ENCODE measurements at places on chromosomes 6 and 20.

DNA sequence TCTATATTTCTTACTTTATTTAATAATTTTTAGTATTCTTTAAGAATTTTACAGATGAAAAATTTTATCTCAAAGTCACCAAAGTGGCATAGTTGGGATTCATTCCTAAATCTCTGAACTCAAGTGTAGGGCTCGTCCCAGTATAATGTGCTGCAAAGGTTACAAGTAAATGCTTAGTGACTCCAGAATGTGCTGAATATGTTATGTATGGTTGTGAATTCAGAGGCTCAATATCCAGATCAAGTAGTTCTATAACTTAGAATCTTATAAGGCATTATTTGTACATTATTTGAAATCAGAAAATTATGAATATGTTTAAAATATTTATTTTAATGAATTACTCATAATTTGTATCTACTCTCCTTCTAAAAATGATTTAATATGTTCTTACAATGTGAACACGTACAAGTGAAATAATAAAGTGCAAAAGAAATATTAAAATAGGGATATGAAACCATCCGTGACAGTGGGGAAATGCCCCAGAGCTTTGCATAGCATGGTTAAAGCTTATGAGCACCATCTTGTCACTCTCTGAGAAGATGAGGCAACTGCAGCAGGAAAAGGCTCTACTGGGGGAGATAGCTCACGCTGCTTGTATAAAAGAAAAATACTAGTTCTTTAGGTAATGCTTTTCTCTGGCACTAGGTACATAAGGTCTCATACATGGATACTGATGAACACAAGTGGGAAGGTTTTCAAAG, 259.0 kb downstream of the FOXC1 start:
- no peak for DNase-seq

DNA sequence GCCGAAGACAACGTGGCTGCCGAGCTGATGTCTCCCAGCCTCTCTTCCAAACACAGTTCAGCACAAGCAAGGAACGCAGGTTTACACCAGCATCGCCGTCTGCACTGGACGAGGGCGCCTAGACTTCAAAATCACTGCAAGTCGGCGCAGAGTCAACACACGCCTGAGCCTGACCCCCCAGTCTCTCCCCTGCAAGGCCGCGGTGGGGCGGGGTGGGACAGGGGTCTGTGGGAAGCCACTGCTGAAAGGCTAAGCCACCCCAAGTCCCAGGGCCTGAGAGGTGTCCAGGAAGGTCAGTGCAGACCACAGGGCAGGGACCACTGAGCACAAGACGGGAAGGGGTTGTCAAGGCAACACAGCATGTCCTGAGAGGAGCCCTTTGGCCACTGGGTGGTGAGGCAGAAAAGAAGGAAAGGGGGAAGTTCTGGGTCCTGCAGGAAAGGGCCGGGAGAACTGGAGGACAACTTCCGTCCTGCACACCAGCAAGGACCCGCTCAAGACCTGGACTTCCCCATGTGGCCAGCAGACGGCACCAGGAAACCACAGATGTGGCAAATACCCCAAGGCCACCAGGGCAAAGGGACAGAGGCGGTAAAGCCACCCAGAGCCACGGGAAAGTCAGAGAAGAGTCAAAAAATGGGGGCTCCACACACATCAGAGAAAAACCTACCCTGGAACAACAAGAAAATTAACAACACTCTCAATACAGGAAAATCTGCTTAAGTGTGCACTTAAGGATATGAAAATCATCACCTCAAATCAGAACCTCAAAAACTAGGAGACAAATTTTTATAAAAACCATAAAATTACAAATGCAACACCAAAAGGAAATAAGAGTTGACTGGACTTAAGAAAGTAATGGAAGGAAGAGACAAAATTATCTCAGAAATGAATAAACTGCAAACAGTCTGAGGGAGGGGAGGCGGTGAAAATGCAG, 84.8 kb downstream of the TAF4 start:
- DNase-seq = no peak

DNA sequence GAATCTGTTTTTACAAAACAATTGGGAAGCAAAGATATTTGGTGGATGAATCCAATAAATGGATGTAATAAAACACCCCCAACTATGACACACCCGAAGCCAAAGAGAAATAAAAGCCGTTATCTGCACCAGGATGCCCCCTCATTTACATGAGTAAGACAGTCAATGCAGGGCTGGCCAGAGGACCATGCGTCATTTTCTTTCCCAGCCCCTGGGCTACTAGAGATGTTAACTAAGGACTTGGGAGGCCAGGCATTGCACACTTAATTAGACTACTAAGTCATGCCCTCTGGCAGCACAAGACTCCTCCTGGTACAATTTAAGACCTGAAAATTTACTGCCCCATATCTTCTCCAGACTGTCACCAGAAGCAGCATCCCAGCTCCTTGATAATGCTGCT, 3.2 kb downstream of the LEMD2 start:
- no peak for DNase-seq

GRCh38 chr6:124682751-124683150, 279.5 kb upstream of the RNF217 start:
- DNase-seq = no peak

DNA sequence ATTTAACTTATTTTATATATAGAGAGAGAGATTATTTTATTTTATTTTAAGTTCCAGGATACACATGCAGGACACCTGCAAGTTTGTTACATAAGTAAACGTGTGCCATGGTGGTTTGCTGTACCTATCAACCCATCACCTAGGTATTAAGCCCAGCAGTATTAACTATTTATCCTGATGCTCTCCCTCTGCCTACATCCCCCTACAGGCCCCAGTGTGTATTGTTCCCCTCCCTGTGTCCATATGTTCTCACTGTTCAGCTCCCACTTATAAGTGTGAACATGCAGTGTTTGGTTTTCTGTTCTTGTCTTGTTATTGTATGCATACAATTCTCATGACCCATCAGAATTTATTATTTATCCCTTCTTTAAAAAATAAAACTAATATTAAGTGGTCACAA, 34.6 kb downstream of the FKBP1C start:
- DNase-seq = no peak

DNA sequence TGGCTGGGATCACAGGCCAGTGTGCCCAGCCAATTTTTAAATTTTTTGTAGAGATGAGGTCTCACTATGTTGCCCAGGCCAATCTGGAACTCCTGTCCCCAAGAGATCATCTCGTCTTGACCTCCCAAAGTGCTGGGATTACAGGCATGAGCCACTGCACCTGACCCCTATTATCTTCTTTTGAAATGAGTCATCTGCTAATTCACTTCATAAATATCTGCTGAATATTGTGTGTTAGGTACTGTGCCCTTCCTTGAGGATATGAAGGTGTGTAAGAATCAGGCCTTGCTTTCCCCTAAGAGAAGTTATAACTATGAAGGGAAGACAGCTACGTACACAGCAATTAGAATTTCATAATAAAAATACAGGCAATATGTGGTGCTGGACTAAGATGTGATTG, 8.2 kb downstream of the ATRN start:
- DNase-seq = no peak

- no peak for DNase-seq
Measured at GRCh38 chr6:116616737-116617053, 416 bp downstream of the RSPH4A start.

DNA sequence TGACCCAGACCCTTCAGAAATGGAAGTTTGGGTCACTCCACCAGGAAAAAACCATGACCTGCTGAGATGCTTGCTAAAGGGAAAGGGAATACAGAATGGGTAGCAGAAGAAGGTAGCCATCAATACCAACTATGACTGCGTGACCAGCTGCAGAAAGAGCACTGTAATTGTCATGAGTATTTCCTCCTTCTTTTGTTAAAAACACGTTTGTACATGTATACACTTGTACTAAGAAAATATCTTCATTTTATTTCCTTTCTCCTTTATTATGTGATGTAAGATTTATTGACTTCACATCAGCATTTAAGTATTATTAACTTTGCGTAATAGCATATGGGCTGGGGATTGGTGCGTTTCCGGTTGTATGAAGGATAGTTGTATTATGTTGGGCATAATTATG, 12.6 kb upstream of the MUC21 start:
- DNase-seq = no peak

GRCh38 chr6:27894839-27895762, 17.1 kb downstream of the OR2B2 start:
- DNase-seq = no peak

DNA sequence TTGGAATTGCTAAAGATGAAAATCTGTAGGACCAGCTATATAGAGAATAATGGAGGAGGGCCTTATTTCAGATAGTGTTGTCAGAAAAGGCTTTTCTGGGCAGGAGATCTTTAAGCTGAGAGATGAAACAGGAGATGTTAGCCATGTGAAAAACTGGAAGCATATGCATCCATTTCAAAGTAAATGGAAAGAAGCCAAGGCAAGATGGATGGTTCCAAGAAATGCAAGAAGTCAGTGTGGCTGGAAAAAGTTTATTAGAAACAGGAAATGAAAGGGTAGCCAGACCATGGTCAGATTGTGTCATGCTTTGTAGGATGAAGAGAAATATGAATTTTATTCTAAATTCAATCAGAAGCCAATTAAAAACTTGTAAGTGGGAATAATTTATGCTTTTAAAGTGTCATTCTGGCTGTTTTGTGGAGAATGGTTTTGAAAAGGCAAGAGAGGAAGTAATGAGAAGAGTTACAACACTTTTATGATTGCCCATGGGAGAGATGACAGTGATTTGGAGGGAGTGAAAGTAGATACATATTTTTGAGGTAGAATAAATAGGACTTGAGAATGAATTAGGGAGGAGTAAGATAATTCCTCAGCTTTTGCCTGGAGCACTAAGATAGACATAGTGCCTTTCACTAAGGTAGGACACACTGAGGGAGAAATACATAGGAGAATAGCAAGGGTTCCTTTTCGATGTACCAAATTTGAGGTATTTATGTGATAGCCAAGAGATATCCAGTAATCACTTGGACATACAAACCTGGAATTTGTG, 620.1 kb downstream of the HTR1B start:
- DNase-seq = no peak

DNA sequence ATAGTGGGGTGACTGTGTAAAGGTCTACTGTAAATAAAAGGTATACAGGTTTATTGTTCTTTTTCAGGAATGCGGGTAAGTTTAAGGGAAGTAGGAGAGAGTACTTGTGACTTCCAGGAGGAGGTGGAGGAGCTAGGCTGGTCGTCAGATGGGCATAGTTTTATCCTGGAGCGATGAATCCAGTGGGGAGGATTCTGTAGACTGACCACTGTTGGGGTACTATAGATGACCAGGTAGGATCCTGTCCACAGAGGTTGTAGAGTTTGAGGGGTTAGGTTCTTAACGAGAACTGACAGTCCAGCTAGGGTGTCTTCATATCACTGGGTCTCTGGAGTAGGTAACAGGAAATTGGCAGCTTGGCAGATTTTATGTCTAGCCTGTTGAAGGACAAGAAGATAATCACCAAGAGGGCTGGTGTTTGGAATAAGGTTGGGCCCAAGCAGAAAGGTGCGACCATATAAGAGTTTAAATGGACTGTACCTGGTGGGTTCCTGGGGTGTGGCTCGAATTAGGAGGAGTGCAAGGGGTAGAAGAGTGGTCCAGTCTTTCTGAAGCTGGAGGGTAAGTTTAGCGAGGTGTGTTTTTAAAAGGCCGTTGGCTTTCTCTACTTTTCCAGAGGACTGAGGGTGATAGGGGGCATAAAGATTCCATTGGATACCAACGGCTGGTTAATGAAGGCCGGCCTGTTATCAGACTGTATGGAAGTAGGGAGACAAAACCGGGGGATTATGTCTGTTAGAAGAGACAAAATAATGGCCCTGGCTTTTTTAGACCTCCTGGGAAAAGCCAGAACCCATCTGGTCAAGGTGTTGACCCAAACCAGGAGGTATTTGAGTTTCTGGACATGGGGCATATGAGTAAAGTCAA, 751.3 kb upstream of the ADGRB3 start:
- no peak for DNase-seq

Measured in osteocyte (in vitro differentiated cells).